ENCODE measurements at places on chromosomes 5 and 9.

DNA sequence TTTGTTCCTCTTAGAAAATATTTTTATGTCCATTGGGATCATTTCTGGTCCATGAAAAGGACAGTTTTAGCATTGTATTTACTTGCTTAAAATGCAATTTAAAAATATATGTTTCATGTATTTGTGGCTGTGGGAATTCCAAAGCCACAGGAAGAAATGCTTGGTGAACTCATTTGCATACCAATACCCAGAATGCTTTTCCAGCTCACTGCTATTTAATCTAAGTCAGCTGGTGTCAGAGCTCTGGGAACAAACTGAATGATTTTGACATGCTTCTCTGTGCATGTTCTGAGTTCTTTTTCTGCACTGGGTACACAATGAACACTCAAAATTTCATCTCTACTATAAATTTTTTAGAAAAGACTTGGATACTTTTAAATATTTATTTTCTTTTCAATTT lies 482.8 kb upstream of the ARRDC3 start:
- no peak for DNase-seq

- DNase-seq: no peak
Observed at GRCh38 chr5:30324083-30324482, 869.4 kb upstream of the CDH6 start.

DNA sequence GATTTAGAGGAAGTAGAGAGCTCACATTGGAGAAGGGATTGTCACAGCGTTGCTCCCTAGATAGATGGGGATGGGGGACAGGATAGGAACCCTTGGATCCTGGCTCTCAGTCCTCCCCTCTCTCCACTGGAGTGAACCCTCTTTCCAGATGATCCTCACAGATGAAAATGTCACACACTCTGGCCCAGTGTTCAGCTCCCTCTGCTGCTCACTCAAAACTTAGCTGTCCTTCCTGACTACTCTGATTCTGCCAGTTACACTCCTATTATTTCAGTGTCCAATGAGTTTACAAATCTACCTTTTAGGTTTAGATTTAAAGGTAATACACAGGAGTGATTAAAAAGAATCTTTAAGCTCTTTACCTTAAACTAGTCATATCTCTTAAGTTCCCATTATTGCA lies 5.8 kb upstream of the SPINK7 start:
- no peak for DNase-seq

DNA sequence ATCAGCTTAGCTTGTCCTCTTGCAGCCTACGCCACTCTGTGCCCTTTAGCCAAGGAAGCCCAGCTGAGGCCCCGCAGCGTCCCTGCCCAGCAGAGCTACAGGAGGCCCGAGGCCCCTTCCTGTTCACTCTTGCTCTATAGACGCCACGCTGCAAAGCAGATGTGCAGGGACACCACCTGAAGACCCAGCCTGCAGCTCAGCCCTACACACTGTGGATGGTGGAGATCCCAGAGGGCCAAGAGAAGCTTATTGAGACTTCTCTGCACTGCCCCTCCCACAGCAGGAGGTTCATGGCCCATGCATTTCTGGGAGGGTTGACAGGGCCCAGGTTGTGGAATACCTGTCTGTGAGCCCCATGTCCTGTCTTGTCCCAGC lies 33.6 kb downstream of the IRF1 start:
- DNase-seq: no peak

DNA sequence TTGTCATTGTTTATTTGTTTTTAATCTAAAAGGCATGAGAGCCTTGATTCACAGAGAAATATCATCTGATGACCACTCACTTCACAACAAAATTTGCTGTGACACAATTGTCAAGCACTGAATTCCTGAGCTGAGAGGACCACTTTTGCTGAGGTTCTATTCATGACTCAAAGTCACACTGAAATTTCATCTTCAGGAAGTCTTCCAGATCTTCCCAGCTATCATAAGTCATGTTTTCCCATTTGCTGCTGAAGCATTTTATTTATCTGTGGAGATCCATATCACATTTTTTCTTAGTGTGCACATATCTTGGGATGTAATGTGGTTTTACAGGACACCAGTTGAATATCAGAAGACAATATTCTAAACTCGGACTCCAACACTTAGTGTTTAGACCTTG lies 255.1 kb upstream of the TRIM32 start:
- no peak for DNase-seq

DNA sequence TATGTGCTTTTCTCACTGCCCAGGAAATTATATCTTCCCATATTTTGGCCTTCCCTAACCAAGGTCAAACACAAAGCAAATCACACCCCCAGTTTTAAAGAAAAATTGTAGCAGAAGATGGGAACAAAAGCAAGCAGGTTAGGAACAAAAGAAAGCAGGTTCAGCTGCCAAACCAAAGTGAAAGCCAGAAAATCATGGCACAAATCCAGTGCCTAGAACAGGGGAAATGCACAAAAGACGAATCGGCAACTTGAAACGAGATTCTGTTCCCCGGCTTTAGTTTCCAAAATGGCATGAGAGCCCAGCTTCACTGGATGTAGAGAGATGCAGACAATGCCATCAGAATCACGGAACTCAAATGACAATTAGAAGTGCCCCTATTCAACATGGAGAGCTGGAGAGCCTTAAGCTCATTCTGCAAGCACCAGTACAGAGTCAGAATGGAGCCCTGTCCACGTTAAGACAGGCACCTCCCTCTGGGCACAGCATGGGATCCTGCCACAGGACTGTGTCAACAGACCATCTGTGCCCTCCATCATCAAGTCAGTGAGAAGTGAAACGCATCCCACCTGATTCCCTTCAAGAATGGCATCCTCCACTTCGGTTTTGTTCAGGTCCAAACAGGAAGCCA lies 13.8 kb downstream of the DNAH5 start:
- DNase-seq: no peak

DNA sequence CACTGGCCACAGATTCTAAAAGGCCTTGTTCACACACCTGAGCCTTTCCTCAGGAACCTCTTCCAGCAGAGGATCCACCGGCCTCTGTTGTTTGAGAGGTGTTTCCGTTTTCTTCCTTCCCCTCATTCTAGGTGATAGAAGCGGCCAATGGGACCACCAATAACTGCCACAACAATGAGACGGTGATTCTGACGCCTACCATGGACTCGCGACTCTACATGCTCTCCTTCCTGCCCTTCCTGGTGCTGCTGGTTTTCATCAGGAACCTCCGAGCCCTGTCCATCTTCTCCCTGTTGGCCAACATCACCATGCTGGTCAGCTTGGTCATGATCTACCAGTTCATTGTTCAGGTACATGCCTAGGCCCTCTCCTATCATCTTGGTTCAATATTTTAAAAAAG lies 20.2 kb downstream of the SLC36A1 start:
- DNase-seq: no peak

GRCh38 chr5:67257500-67257899 lies 60.9 kb upstream of the CD180 start:
- no peak for DNase-seq

GRCh38 chr5:138536665-138537315 lies 6.2 kb downstream of the ETF1 start:
- DNase-seq: no peak

- no peak for DNase-seq
Observed at GRCh38 chr5:126732716-126733115, 44.2 kb upstream of the LMNB1 start.

DNA sequence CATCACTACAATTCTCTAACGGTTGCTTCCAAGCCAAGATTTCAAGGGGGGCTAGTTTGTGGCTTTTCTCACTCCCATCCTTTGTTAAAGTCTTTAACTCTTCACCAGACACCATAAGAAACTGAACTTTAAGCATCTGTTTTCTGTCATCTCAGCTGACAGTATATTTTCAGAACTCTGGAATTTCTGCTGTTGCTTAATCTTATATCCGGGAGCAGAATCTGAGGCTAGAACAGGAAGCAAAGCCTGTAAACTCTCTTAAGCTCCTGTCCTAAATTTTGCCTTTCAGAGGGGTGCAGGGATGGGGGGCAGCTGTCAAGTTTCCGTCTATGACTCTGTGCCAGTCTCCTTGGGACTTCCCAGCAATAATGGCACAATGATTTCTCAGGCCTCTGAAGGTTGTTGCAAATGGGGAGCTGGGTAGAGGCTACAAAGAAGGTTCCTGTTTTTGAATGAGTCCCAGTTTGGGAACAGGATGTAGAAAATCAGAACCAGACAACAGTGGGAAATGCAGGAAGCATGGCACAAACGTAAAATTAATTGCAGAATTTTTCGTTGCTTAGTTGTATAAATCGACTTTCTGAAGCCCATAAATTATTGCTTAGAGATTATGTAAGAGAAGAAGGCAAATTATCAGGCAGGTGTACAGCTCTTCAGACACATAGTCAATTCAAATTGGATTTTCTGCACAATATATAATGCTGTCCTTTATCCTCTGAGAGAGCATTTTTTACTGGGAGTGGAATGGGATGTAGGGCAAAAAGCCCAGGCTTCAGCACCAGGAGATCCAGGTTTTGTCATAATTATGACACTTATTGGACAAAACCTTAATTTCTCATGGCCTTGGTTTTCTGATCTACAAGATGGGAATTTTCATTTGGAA lies 430.9 kb downstream of the DMAC1 start:
- peak; percentile 21 for DNase-seq

- DNase-seq: no peak
Observed at GRCh38 chr5:21689587-21689986, 1163.6 kb downstream of the CDH12 start.

- no peak for DNase-seq
Observed at GRCh38 chr5:132501961-132502931, 11.7 kb upstream of the IRF1 start.

DNA sequence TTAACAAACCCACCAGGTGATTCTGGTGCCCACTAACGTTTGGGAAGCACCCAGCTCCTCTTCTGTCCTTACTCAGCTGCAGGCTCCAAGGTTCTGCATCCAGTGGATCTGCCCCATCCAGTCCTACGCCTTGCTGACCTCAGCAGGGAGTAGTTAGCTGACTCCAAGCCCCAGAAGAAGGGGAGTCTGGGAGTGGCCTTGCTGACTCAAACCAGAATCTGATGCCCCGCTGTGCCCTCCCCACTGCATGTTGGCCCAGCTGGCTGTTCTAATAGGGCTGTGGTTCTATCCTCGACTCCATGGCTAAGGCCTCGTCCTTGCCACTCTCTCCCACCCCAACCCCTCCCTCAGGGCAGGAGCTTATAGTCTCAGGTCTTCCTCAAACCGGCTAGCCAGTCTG lies 136.3 kb downstream of the TTLL11 start:
- no peak for DNase-seq

DNA sequence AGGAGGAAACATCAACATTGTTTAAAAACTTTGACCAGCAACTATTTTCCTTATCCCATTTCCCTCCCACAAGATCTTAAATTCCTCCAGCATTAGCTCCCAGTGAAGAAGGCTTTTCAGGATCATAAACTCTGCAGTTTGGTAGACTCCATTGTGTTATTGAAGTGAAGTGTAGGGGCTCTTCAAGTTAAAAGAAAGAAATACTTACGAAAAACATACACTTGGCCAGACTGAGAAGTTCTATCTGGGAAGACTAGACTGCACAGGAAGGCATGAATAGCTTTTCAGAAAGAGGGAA lies 22.3 kb downstream of the LIFR start:
- no peak for DNase-seq

- no peak for DNase-seq
Observed at GRCh38 chr9:78982849-78983248, 588.9 kb upstream of the TLE4 start.

GRCh38 chr5:125560476-125561225 lies 814.2 kb upstream of the ZNF608 start:
- DNase-seq: no peak

GRCh38 chr9:126225611-126226609 lies 100.7 kb upstream of the MVB12B start:
- DNase-seq: no peak

DNA sequence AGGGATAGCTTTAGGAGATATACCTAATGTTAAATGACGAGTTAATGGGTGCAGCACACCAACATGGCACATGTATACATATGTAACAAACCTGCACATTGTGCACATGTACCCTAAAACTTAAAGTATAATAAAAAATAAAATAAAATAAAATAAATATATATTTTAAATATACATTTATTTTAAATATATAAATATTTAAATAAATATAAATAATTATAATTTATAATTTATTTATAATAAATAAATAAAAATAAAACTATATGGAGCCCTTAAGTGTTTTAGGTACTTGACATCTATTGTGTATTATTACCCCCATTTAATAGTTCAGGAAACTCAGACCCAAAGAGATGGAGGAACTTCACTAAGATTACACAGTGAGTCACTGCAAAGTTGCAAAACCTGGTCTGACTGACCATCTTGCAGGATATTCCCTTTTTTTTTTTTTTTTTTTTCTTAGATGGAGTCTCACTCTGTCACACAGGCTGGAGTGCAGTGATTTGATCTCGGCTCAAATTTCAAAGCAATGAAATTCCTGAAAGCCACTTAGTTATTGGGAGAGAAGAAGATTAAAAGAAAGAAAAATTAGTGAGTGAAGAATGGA lies 5.8 kb upstream of the C5orf52 start:
- DNase-seq: peak; percentile 45

DNA sequence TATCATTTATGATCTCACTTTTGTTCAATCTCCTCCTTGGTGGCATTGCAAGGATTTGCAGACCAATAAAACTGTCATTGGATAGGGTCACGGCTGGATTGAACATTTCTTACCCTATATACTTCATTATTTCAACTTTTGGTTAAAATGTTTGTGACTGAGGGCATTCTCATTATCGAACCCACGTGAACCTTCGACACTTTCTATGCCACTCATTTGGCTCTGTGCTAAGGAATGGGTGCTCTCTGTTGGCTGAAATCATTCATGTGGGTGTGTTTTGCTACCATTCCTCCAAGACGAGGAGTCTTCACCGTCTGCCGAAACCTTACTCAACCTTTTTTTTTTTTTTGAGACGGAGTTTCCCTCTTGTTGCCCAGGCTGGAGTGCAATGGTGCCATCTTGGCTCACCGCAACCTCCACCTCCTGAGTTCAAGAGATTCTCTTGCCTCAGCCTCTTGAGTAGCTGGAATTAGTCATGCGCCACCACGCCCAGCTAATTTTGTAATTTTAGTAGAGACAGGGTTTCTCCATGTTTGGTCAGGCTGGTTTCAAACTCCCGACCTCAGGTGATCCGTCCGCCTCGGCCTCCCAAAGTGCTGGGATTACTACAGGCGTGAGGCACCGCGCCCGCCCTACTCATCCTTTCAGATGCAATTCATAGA lies 62.5 kb downstream of the CSNK1A1 start:
- DNase-seq: no peak

DNA sequence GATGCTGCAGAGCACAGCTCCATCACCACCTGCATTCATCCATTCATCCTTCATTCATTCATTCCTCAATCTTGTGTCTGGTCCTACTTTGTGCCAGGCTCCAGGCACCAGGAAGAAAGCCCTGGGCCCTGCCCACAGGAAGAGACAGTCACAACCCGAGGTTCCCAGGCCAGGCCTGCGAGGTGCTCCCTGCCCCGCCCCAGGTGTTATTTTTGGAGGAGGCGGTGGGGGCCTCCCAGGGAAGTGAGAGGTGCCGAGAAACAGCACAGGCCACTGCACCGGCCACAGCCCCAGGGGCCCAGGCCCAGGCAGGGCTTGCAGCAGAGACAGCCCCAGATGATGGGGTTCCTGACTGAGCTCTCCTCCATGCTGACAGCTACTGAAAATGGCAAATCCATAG lies 33.4 kb downstream of the VAV2 start:
- DNase-seq: no peak
